Mononuclear cell (primary cell): ENCODE measurements at places on chromosomes 1 and 21. TPM values are rescaled to one million over a fixed set of nuclear protein-coding genes. Genes with fewer than 3 reads are reported as not detected.

HIPK1 gene
- total RNA-seq: 99.5 TPM

PTPN7 gene
- 51.7 TPM for total RNA-seq

OBSCN gene
- 26.3 TPM for total RNA-seq

VANGL2 gene
- total RNA-seq: under 0.01 TPM
